ENCODE measurements at places on chromosomes 1 and 21. TPM values are rescaled to one million over a fixed set of nuclear protein-coding genes. Genes with fewer than 3 reads are reported as not detected.

The IFNLR1 gene
- 6.9 TPM for total RNA-seq

The CYP4Z1 gene
- not detected for total RNA-seq

The TMEM82 gene
- total RNA-seq, result not detected

The PTGS2 gene
- total RNA-seq, result 2.2 TPM

The MGST3 gene
- total RNA-seq, result 53.7 TPM

The LIN28A gene
- not detected for total RNA-seq

The TFF2 gene
- not detected for total RNA-seq

The BACH1 gene
- 19.1 TPM for total RNA-seq

The FMO4 gene
- 0.91 TPM for total RNA-seq

The SHISAL2A gene
- total RNA-seq, result 5.7 TPM

The CPT2 gene
- 13.5 TPM for total RNA-seq

The PLEKHG5 gene
- total RNA-seq, result 1.7 TPM

The KCNA3 gene
- 95.2 TPM for total RNA-seq

The HIPK1 gene
- total RNA-seq, result 97.9 TPM

The TLCD4 gene
- total RNA-seq, result not detected

The OR2T33 gene
- total RNA-seq, result not detected

The TNFRSF25 gene
- total RNA-seq, result 71.6 TPM

The APOBEC4 gene
- total RNA-seq, result not detected

The GNAT2 gene
- total RNA-seq, result not detected

Measured in activated CD8-positive, alpha-beta memory T cell treated with anti-CD3 and anti-CD28 coated beads, Interleukin-2, amount 10 ng/mL, durations not matched to agents 7 days and 5 days (primary cell).